Caco-2 (cell line): ENCODE measurements at places on chromosomes 16 and 17.

DNA sequence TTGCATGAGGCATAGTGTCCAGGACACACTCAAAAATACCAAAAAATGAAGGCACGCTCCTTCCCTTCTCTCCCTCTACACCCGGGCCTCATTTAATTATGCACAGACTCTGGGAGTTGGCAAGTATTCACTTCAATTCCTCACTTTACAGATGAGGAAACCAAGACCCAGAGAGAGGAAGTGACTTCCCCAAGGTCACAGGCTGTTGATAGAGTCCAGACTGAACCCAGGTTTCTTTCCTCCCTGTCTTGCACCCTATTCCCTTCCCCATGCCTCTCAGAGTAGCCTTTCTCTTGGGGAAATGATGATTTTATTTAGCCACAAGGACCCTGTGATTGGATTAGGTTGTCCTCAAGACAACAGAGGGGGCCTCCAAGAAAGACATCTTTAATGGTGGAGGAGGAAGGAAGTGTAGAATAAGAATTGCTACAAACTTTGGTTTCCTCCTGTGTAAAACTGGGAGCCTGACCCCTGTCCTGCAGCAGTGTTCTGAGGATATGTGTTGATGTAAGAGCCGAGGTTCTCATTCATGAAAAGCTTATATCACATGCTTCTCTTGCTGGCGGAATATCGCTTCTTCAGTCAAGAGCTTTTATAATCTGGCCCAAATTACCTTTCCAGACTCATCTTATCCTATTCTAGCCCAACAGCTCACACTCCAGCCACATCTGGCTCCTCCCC is 48.8 kb upstream of the SIAH1 start:
- H3K4me1 ChIP-seq, result peaks cover 9% of the 10 kb centered on the region
- no peaks in the 10 kb centered on the region for H3K27me3 ChIP-seq
- no peaks in the 10 kb centered on the region for H3K36me3 ChIP-seq
- no peak for DNase-seq
- no peak overlapping the region for H3K27ac ChIP-seq

DNA sequence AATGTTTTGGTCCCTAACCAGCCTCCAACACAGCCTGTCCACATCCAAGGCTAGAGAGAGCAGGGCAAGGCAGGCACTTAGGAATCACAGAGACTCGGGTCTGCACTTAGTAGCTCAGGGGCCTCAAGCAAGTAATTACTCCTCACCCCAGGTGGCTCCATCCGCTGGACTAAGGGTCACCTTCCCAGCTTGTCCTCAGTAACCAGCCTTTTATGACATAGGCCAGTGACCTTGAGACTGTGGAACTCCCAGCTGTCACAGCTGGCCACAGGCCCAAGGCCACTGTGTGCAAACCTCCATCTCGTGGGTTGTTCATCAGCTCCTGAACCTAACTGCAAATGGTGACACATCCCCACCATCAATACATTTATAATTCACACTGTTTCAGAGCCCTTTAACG is 68.6 kb downstream of the CDYL2 start:
- no peak overlapping the region for H3K27ac ChIP-seq
- no peak for DNase-seq
- H3K4me1 ChIP-seq, result no peaks in the 10 kb centered on the region
- H3K4me3 ChIP-seq, result no peak overlapping the region

- H3K27ac ChIP-seq, result no peak overlapping the region
- H3K4me1 ChIP-seq, result no peaks in the 10 kb centered on the region
- H3K36me3 ChIP-seq, result no peaks in the 10 kb centered on the region
- DNase-seq, result no peak
- H3K27me3 ChIP-seq, result no peaks in the 10 kb centered on the region
- no peak overlapping the region for H3K4me3 ChIP-seq
Observed at GRCh38 chr16:88022076-88023042, 71.1 kb downstream of the BANP start.

GRCh38 chr16:27691721-27692120 is 141.8 kb downstream of the KATNIP start:
- no peaks in the 10 kb centered on the region for H3K27me3 ChIP-seq
- no peak overlapping the region for H3K4me3 ChIP-seq
- H3K36me3 ChIP-seq, result no peaks in the 10 kb centered on the region
- H3K4me1 ChIP-seq, result no peaks in the 10 kb centered on the region

DNA sequence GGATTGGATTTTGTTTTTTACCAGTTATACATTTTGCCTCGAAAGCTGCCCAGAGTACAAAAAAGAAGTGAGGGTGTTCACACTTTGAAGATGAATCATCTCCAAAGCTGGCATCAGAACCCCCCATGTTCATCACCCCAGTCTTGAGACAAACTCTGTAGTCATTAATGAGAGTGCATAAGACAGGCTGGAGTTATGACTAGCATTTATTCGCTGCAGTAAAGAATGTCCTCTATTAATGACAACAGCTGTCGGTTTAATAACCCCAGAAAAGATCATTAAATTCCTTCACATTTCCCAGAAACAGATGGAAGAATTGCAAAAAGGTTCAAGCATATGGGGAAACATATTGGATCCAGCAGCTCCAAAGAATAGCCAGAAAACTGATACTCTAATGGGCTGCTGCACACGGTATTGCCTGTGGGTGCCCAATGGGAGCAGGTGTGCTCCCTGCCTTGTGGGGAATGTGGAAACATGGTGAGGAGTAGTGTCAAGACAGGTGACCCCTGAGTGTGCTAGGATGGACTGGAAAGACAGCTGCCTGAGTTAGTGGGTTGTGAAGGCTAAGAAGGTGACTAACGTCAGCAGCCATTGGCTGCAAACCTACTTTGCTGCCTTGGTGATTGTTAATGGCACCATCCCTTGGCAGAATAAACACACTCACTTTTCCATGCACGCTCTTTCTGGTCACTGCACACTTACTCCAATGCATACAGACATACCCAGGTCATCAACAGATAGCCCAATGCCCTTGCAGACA is 81.9 kb downstream of the AIPL1 start:
- H3K36me3 ChIP-seq, result no peaks in the 10 kb centered on the region
- no peak overlapping the region for H3K27ac ChIP-seq
- DNase-seq, result no peak
- H3K27me3 ChIP-seq, result no peaks in the 10 kb centered on the region
- no peak overlapping the region for H3K4me3 ChIP-seq

- no peak overlapping the region for H3K27ac ChIP-seq
- no peaks in the 10 kb centered on the region for H3K4me1 ChIP-seq
- no peak overlapping the region for H3K4me3 ChIP-seq
- no peaks in the 10 kb centered on the region for H3K36me3 ChIP-seq
- DNase-seq, result no peak
- H3K27me3 ChIP-seq, result no peaks in the 10 kb centered on the region
Observed at GRCh38 chr17:45942284-45942683, 47.9 kb downstream of the MAPT start.

DNA sequence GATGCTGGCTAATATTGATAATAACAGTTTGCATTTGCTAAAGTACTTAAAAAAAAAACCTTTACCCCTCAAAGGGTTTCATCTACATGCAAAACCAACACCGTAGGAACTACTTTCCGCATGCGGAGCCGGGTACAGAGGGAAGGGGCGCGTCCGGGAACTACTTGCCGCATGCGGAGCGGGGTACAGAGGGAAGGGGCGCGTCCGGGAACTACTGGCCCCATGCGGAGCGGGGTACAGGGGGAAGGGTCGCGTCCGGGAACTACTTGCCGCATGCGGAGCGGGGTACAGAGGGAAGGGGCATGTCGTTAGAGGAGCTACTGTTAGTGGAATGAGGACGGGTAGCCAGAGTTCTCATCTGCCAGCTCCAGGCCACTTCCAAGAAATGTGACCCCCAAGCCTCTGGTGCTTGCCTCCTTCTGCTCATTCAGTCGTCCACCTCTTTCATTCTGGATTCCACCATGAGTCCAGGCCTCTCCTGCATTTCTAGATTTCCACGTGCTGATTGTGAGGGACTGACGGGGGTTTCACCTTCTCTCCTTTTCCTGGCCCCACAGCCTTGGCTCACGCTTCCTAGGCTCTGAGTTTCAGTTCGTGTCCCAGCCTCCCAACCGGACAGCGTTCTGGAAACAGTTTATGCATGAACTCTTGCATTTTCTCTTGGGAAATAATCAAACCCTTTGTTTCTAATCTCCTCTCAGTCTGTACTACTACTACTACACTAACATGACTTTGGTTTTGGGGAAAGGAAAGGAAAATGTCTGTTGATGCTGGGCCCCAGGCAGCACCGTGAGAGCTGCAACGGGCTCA is 26.9 kb downstream of the MINK1 start:
- H3K36me3 ChIP-seq, result no peaks in the 10 kb centered on the region
- peak overlapping the region; percentile 58 for H3K27ac ChIP-seq
- no peak overlapping the region for H3K4me3 ChIP-seq
- H3K27me3 ChIP-seq, result no peaks in the 10 kb centered on the region

DNA sequence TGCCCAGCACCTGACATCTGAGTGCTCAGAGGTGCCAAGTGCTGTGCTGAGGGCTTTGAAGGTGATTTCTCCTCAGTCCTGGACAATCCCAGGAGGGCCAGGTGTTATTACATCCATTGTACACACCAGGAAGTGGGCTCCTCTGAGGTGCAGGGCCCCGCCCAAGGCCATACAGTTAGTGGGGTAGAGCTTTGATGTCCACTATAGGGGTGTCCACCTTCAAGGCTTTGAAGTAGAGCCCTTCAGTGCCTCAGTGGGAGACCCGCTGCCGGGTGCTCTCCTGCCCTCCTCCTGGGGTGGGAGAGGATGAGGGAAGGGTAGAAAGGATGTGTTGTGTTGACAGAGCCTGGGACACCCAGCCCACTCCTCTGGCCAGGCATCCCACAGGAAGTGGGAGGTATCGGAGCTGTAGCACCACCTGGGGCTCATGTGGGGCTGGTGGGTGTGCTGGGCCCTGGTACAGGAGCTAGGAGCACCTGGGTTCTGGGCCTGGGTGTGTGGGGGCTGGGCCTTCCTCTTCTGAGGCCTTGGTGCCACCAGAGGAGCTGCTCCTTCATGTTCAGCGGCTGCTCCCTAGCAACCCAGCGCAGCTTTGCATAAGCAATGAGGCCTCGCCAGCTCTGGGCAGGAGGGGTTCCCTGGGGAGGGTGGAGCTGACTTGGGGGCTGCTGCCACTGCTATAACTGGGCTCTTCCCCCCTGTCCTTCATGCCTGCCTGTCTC is 7.4 kb downstream of the LASP1 start:
- no peak for DNase-seq
- H3K4me1 ChIP-seq, result peaks cover 87% of the 10 kb centered on the region
- H3K4me3 ChIP-seq, result no peak overlapping the region
- peaks cover 11% of the 10 kb centered on the region for H3K36me3 ChIP-seq
- peak overlapping the region; percentile 92 for H3K27ac ChIP-seq

GRCh38 chr17:71032746-71033273 is 863.5 kb downstream of the KCNJ2 start:
- no peak for DNase-seq
- no peak overlapping the region for H3K4me3 ChIP-seq
- H3K4me1 ChIP-seq, result no peaks in the 10 kb centered on the region
- no peaks in the 10 kb centered on the region for H3K36me3 ChIP-seq
- H3K27me3 ChIP-seq, result no peaks in the 10 kb centered on the region
- no peak overlapping the region for H3K27ac ChIP-seq

- H3K36me3 ChIP-seq, result peaks cover 4% of the 10 kb centered on the region; the same call in 1 of the 2 replicates
- H3K27me3 ChIP-seq, result no peaks in the 10 kb centered on the region
- peak overlapping the region; percentile 89 for H3K27ac ChIP-seq
- peak overlapping the region; percentile 97 for H3K4me3 ChIP-seq
Observed at GRCh38 chr16:29925105-29925756, 795 bp downstream of the KCTD13 start.
